Right renal cortex interstitium (tissue), 3 donors: ENCODE measurements at places on chromosomes 7 and 10. TPM values are rescaled to one million over a fixed set of nuclear protein-coding genes. Genes with fewer than 3 reads are reported as not detected.

Gene MACC1
- polyA plus RNA-seq, result 11.0 TPM

GRCh38 chr10:112122827-112123226 lies 60.7 kb downstream of the GPAM start:
- no peak for DNase-seq

Gene HDAC9
- polyA plus RNA-seq, result 9.5 TPM

Gene EN2
- polyA plus RNA-seq, result 0.15 TPM

DNA sequence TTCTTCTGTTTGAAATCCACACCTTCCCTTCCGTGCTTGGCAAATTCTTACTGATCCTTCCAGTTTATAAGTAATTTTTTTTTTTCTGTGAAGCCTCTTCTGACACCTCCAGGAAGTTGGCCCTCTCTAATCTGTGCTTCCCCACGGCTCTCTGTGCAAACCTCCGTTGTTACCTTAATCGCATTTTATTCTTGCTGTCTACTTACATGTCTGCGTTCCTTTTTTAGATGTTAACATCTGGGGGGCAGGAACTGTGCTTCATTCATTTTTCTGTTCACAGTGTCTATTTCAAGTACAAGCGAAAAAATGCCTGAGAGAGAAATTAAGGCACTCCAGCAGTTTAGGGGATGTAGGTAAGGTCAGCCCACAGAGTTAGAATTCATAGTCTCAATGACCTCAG lies 8.4 kb upstream of the CAMK1D start:
- no peak for DNase-seq

Gene TAS2R3
- polyA plus RNA-seq, result 0.51 TPM

DNA sequence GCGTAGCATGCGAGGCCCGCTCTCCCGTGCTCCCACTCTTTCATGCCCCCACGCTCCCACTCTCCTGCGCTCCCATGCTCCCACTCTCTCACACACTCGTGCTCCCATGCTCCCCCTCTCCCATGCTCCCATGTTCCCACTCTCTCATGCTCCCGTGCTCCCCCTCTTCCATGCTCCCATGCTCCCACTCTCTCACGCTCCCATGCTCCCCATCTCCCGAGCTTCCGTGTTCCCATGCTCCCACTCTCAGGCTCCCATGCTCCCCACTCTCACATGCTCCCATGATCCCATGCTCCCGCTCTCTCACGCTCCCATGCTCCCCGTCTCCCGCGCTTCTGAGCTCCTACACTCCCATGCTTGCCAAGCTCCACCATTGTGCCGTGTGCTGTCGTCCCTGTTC lies 84.4 kb upstream of the ANLN start:
- no peak for DNase-seq

Gene ADAMTS14
- polyA plus RNA-seq, result 0.69 TPM

Gene PROSER2
- 6.1 TPM for polyA plus RNA-seq

- peak; percentile 69 for DNase-seq
Measured at GRCh38 chr10:105328503-105329133, 687.5 kb downstream of the SORCS3 start.

DNA sequence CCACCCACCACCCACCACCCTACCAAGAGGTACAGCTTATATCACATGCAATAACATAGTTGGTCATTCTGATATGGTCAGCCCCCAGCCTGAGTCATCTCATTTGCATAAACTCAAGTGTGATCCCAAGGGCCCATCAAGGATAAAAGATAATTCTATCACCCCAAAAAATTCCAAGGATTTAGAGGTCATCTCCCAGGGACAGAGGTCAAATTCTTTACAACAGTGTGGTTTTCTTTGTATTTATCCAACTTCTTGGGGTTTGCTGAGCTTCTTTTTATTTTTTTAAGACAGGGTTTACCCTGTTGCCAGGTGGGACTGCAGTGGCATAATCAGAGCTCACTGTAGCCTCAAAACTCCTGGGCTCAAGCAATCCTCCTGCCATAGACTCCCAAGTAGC lies 9.4 kb upstream of the GTPBP10 start:
- no peak for DNase-seq
